C1 segment of cervical spinal cord (tissue), 14 donors: ENCODE measurements at places on chromosomes 6 and 20.

- DNase-seq = no peak
Observed at GRCh38 chr20:5046656-5047339, 45.5 kb upstream of the SLC23A2 start.

- no peak for DNase-seq
Observed at GRCh38 chr6:111978532-111979149, 75.3 kb upstream of the CCN6 start.

DNA sequence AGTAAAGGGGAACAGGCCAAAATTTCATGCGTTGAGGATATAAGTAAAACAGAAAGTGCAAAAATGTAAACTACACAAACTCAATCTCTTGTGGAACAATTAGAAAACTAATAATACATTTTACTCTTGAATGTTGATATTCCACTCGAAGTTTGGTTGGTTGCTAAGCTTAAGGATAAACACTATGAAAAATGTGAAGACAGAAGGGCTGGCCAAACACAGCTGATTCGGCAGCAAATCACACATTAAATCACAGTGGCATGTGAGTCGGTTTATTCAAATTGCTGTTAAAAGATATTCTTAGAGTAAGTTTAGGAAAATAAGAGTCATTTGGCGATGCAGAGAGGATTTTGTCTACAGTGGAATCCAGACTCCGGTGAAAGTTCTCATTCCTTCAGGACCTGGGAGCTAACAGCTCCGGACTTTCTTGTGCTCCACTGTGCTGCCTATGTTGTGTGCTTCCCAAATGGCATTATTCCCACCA is 1.4 kb upstream of the EPM2A start:
- no peak for DNase-seq

GRCh38 chr6:95601133-95601532 is 23.8 kb downstream of the MANEA start:
- no peak for DNase-seq

DNA sequence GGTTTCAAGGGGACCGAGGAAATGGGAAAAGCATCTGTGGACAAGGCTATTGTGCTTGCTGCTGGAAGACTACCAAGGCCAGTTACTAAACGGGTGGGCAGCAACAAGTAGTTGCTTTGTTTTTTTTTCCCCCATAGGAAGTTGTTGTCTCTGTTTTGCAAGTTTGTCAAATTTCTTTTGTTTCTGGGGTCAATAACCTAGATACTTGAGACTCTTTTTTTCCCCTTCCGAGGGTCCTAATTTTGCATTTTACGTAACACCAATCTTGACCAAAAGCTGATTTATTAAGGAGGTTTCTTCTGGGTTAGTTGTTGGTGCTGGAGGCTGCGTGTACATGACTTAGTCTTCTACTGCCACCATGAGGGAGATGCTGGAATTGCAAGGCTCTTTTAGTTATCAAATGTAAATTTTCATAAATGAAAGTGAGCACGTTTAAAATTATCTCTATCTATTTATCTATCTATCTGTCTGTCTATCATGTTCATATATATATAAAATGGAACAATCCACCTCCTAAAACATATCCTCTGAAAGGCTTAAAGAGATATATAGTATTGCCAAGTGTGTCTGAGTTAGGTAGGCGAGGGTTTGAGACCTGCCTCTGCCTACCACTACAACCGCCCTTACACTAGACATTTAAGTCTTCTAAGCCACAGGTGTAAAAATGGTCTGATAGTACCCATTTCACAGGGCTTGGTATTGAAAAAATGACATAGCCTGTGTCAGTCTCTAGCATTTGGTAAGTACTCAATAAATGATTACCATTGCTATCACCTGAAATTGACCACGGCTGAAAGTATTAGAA is 60.2 kb downstream of the GCLC start:
- DNase-seq = peak; percentile 46

- DNase-seq = no peak
Observed at GRCh38 chr20:25470045-25470444, 62.6 kb downstream of the GINS1 start.

DNA sequence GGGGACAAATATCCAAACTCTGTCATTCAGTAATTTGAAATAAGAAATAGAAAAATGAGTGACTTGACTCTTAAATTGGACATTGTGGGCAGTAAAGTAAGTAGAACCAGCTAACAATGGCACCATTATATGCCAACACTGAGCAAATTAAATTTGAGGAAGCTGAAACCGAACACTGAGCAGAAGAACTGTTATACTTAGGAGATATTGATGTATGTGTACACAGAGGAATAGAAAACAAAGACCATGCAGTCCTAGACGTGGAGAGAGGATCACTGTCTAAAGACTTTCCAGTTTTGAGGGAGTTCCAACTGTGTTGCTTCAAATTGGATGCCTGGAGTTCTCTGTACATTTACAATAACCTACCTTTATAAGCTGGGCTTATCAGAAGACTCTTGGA is 427.0 kb upstream of the EYS start:
- no peak for DNase-seq

GRCh38 chr6:14129575-14129974 is 12.0 kb downstream of the CD83 start:
- no peak for DNase-seq

DNA sequence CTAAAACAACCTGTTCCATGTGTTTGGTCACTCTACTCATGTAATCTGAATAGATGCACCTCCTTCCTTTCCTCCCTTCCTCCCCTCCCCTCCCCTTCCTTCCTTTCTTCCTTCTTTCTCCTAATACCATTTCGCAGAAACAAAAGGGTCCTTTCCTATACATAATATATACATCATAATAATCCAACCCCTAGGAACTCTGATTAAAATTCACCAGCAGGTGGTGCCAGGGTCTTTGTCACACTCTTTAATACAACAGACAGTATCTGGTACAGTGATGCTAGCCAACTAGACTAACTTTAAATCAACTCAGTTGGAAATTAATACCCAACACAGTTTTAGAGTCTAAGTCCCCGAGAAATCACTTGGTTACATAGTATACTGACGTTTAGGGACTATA is 181.2 kb upstream of the SHLD1 start:
- no peak for DNase-seq

DNA sequence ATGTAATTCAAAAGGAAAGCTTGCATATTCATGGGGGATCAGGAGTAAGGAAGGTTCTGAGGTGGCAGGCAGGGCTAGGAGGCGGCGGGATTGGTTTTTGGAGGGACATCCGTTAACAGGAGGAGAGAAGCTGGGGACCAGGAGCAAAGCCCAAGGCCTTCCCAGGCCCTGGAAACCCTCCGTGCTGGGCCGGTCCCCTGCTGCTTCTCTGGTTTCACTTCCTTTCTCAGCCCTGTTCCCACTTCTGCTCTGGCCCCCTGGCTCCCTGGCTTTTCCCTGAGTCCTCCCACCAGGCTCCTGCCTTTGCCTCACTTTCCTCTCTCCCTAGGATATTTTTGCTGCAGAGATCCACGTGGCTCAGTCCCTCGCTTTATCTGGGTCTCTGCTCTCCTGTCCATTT is 26.4 kb upstream of the SALL4 start:
- no peak for DNase-seq

- DNase-seq = no peak
Observed at GRCh38 chr6:140105857-140106256, 731.4 kb upstream of the CITED2 start.

DNA sequence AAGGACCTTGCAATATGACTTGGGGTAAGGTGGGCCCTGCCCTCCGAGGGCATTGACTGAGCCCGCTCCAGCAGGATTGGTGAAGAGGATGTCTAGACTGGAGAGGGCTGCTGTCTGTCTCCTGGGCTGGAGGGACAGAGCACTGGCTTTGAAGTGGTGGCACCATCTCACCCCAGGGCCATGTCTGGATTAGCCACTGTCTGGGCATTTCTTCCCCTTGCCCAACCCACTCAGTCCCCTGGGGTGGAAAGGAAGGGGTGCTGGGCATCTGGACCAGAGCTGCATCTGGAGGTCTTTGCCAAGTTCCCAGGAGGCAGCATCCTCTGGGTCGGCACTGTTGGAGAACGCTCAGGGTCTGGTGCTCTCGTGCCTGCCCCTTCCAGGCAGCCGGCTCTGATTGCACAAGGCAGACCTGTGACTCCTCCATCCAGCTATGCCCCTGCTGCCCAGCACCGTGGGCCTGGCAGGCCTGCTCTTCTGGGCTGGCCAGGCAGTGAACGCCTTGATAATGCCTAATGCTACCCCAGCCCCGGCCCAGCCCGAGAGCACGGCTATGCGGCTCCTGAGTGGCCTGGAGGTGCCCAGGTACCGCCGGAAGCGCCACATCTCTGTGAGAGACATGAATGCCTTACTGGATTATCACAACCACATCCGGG is at the start of gene R3HDML:
Gene R3HDML (plus strand): TSS at position 319 of the 656 bp plus-strand sequence. CDS start 115 bp downstream, at position 434.
- no peak for DNase-seq

GRCh38 chr6:131418441-131418840 is 154.6 kb upstream of the ARG1 start:
- DNase-seq = no peak

DNA sequence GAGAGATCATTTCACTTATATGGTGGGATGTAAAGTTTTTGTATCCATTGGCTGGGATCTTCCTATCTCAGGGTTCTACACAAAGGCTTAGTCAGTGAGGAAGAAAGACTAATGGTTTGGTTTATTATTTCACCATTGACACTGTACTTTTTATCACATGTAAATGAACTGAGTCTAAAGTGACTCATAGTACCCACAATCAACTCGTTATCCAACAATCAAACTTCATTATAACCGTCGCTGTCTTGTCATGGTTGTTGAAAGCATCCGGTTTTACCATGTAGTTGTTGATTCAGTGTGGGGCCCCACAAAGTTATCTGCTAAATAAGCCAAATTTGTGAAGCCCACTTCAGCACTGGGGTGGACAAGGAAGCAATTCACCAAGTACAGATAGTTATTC is 55.8 kb upstream of the MTRF1L start:
- no peak for DNase-seq

GRCh38 chr20:13772529-13772928 is 12.2 kb downstream of the ESF1 start:
- no peak for DNase-seq

DNA sequence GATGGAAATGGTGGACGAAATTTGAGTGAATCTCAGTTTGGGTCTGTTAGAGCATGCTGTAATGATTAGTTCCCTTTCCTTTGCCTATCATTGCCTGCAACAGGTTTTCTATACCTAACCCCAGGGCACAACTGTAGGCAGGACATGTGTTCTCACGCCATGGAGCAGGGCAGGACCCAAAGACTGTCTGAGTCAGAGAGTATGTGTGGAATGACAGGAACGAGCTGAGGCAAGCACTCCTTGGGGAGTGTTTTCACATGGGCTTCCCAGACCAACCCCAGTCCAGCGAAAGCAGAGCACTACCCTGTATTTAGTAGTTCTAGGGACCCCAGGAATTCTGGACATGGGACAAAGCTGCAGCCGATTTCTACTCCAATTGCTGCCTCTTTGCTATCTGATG is 234.2 kb downstream of the HACE1 start:
- no peak for DNase-seq

DNA sequence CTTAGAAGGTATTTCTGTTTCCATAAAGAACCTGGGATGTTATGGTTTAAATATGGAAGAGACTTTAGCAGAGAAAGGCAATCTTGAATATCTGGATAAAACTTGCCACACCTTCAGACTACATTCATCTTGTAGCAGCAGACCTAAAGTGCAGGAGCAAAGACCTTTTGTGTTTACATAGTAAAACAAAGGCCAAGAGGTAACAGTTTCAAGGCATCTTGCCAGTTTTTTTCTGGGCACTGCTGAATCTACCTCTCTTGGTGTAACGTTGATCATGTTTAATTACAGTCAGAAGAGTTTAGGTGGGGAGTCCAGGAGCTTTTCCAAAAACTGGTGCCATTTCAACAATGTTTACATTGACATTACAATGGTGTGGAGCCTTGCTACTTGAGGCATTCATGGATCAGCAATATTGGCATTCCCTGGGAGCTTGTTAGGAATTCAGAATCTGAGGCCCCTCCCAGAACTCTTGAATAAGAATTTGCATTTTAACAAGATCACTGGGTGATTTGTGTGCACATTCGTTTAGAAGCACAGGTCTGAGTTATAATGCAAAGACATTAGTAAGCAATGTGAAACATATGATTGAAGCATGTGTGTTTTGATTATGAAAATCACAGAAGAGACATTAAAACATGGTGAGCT is 94.5 kb downstream of the F13A1 start:
- no peak for DNase-seq

DNA sequence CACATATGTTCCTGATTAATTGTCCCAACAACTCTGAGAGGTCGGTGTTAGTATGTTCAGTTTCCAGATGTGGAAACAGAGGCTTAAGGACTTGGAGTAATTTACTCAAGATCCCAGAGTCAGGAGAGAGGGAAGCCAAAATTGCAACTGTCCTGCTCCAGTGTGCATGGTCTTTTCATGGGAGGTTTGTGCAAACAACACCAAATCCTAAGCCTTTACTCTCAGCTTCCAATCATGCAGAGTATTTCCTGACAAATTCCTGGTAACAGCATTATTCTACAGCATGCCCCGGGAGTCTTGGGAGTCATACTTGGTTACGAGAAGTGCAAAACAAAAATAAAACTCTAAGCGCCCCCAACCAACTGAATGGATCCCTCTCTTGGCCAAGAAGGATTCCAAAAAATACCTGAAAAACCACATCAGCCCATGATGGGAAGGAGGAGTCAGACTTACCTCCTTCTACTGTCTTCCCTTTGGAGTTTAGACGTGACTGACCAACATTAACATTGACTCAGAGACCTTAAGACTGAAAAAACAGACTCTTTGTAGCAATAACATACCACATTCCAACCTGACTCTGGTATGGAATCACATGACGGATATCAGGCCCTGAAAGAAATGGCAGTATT is 30.8 kb upstream of the PPP1R3G start:
- no peak for DNase-seq

GRCh38 chr6:36821581-36822335 is 17.5 kb downstream of the CPNE5 start:
- DNase-seq = no peak

DNA sequence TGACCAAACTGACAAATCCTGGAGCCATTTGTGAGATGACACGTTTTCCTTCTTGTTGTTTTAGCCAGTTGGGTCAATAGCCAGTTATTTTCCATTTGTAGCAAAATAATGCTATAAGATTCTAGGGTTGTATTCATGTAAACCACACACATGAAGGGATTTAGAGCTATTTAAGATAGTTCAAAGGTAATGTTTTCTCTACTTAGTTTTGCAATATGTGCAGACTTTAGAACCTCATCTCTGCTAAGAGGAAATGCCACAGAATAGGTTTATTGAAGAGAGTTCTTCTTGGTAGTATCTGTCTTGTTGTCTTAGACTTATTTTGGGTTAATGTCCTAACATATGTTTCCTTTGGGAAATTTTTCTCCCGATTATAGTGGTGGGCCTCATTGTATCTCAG is 213.5 kb upstream of the RIMS1 start:
- DNase-seq = no peak

GRCh38 chr20:36720510-36720909 is 25.4 kb downstream of the NDRG3 start:
- DNase-seq = no peak

GRCh38 chr20:46174469-46175126 is 56.5 kb downstream of the CD40 start:
- no peak for DNase-seq

- DNase-seq = peak; percentile 23
Observed at GRCh38 chr20:25539742-25540672, 45.3 kb downstream of the NINL start.

DNA sequence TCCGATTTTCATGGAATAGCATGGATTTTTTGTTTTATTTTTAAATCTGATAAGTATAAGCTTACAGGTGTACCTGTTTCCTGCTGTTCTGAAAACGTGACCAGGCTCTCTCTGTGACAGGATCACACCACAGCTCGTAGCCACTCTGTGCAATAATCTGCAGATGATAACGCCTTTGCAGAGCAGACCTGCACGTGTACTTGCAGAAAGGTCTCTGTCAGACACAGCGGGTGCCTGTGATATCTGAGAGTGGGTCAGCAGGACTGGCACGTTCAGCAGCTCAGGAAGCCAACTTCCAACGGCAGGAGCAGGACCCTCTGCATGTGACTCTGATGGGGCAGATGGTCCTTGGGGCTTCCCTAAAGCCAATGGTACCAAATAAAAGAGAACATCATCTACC is 68.6 kb upstream of the HDDC2 start:
- no peak for DNase-seq
